ENCODE measurements at places on chromosomes 11 and 22.

GRCh38 chr11:125069796-125070195 lies 6.7 kb downstream of the SLC37A2 start:
- no peak for DNase-seq

DNA sequence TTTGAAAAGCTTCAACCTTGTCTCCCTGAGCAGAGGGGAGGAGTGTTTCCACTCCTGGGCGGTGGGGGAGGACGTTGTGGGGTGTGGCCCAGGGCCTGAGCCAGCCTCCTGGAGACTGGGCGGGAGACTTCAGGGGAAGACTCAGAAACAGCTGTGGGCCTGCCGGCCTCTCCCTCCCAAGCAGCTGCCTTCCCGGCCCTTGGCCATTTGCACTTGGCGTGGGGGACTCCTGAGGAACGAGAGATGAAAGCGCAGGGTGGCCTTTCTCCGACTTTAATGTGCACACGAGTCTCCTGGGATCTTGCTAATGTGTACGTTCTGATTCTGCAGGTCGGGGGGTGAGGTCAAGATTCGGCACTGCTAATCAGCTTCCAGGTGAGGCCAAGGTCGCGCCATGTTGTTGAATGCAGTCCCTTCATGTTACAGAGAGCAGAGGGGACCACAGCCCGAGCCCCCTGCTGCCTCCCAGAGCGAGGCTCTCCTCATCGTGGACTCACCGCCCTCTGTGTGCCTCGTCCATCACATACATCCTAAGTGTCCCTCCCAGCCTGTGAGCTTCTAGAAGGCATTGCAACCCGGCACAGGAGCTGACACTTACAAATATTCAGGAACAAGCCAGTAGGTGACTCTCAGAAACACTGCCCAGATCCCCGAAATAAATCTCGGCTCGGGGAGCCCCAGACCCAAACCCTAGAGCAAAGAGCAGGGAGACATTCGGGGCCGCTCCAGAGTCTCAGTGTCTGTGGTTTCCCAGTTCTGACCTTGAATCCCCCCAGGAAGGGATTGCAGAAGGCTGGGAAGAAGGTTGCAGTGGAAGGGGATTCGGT lies 7.7 kb downstream of the LIF start:
- DNase-seq, result no peak

- DNase-seq, result no peak
These were observed 12.3 kb upstream of the CACNA1I start for GRCh38 chr22:39558254-39558727.

GRCh38 chr11:102485095-102485722 lies 32.6 kb upstream of the TMEM123 start:
- no peak for DNase-seq

GRCh38 chr11:72723508-72723907 lies 28.7 kb downstream of the ARAP1 start:
- DNase-seq, result no peak

GRCh38 chr22:20490941-20491307 lies 4.7 kb downstream of the KLHL22 start:
- no peak for DNase-seq

- no peak for DNase-seq
These were observed 206.1 kb downstream of the PGR start for GRCh38 chr11:100923555-100923954.

DNA sequence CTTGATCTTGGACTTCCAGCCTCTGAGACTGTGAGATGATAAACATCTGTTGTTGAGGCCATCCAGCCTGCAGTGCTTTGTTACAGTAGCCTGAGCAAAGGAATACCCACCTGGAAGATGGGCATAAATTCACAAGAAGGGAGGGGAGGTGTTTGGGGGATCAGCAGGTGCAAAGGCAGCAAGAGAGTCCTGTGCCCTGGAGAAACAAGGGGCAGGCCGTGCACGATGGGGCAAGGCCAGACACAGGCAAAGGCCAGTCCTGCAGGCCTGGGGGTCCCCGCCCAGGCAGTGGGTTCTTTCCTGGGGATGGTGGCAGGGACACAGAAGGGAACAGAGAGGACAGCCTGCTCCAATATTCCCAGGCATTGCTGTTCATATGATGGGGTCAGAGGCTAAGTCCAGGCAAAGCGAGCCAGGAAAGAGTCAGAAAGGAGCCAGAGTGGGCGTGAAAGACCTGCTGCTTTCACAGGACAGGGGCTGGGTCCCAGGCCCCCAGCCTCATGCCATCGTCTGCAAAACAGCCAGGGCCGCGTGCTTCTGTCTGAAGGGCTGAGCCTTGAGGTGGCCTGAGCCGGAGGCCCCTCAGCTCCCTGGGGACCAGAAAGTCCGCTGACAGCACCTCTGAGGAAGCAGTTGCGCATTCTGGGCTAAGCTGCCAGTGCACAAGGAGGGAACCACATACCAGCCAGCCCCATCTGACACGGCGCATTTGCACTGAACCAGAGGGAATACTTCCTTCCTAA lies 48.8 kb downstream of the MYEOV start:
- DNase-seq, result no peak

GRCh38 chr22:28139961-28140360 lies 220.9 kb upstream of the PITPNB start:
- DNase-seq, result no peak

GRCh38 chr11:34407121-34407813 lies 31.5 kb upstream of the CAT start:
- no peak for DNase-seq

DNA sequence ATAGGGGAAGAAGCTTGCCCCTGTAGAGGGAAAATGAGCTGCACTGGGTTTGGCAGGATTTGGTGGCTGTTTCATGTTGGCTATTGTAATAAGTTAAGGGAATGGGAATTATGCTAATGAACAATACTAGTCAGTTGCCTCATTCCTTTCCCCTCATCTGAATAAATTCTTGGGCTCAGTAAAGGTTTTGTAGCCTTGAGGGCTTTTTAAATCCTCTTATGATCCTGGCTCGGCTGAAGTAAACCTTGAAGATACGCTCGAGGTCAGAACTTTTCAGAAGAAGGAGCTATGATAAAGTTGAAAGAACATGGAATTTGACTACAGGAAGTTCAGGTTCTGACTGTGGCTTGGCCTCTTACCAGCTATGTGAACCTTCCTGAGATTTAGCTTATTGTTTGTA lies 448.7 kb downstream of the RAB38 start:
- no peak for DNase-seq

DNA sequence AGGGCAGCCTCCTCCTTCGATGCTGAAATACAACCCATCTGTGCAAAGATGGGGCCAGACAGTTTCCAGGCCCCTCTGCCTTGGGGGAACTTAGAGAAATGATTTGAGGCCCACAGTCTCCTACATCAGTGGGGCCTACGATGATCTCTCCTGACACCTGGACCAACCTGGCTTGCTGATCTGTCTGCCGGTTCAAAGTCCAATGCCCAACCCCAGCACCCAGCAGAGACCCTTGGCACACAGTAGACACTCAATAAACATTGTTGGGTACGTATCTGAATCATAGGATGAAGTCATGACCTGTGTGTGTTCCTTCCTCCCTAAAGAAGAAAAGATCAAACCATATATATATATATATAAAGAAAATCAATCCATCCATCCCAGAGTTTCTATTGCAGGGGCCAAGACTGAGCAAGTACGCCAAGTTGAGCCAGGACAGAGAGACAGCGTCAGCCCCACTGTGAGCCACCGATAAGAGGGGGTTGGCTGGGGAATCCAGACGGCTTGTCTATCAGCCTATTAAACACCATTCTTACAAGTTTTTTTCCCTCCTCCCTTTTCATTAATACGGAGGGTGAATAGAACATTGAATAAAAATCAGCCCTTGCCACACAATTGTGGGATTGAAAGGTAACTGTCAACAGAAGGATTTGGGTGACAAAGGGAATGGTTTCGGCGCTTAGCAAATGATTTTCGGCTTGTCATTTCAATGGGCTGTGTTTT lies 244.1 kb downstream of the MN1 start:
- DNase-seq, result no peak

- DNase-seq, result no peak
These were observed 235.3 kb downstream of the CSNK2A3 start for GRCh38 chr11:11117730-11118129.

GRCh38 chr11:103659206-103659618 lies 377.2 kb upstream of the DDI1 start:
- DNase-seq, result peak; percentile 26

DNA sequence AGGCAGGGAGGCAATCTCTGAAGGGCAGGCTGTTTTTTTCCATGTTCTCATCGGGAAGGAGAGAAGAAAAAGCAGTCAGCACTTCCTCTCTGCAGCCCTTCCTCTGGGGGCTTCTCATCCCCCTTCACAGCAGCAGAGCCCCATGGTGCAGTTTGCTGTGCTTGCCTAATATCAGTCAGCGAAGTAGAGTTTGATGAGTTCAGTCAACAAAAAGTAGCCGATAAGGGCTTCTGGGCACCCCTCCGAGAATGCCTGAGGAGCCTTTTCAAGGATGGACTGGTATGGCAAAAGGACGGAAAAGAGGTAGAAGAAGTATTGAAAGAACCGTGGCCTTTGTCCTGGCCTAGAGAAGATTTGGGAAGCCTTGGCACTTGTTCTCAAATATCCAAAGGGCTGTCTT lies 55.6 kb downstream of the NAV2 start:
- DNase-seq, result no peak

DNA sequence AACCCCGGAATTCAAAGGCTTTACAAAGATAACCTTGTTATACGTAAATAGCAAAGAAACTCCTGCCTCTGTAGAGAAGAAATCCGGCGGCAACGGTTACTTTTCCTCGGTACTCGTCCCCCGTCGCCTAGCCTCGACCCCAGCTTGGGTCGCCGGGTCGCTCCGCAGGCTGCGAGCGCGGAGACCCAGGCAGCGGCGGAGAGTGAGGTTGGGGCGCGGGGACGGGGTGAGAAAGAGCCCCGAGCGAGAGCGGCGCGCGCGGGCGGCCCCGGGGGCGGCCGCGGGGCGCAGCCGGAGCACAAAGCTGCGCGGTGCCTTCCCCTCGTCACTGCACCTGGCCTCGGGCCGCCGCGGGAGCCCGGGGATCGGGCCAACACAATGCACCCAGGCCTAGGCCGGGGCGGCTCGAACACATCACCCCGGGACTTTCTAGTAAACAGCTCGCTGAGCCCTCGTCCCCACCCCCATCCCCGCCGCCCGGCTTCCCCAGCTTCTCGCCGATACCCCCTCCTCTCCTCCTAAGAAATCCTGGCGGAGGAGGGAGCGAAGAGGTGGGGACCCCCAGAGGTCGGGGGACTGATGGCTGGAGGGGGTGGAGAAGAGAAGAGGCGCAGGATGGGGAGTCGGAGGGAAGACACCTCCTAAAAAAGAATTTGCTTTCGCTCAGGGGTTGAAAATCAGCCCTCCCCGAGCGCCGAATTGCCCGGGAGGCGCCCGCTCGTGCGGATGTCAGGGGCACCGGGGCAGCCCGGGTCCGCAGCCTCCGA lies 845 bp downstream of the MPPED2 start:
- no peak for DNase-seq
